CD4-positive, alpha-beta T cell treated with Interleukin-17A for 4 hours (primary cell): ENCODE measurements at places on chromosomes 1 and 21.

DNA sequence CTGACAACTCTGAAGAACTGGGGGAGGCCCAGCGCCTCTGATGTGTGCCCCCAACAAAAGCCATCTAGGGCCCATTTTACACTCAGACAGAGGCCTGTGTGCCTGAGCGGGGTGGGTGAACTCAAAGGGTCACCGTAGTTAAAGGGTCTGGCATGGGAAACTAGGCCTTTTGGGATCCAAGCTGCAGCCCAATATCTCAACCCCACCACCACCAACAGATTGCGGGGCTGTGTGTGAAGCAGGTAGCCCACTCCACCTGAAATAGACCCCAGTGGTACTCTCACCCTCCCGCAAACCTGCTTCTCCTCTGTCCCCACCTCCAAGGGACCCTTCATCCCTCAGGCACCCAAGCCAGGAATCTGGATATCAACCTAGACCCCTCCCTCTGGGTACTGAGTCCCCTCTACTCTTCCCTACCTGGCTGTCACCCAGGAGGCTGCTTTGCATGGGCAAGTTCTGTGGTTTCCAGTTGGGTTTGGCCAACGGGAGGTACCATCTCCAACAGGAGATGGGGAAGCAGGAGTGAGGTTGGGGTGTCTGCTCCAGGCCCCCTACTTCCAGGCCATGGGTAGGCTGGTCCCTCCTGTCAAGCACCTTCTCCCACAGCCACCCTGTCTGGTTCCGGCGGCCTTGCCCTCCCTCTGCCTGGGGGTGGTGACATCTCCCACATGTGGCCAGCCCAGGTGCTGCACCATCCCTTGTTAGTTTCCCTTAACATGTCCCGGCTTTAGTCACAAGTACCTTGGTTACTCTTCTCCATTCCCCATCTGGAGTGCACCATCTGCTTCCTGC lies 35.2 kb upstream of the LRP8 start:
- DNase-seq: no peak

- no peak for DNase-seq
Observed at GRCh38 chr1:247204177-247204647, 32.4 kb upstream of the ZNF124 start.

DNA sequence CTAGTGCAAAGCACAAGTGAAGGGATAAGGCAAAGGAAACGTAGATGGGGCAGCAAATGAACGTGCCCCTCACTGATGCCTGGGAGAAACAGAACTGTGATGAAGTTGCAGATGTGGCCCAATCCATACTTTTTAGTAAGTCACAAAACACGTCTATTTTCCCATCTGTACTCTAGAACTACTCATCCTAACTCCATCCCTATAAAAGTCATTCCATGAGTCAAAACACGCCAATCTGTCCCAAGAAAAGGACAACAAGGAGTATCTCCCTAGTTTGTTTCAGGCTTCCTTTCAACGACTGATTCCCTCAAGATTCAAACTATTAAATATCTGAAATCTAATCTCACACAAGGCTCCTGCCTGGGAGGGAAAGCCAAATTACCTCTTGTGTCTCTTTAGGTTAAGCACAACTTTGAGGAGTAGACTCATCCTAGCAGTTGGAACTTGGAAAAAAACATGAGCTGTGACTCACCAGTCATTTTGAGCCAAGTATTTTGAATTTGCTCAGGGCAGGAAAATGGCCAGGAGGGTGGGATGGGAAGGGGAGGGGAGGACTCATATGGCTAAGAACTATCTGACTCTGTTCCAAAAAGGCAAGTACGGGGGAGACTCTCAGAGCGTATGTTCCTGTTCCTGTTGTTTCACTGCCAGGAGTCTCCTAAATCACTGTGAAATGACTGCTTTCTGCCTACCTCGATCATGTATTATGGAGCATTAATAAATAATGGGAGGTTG lies 214.5 kb upstream of the CAMK1G start:
- DNase-seq: no peak

DNA sequence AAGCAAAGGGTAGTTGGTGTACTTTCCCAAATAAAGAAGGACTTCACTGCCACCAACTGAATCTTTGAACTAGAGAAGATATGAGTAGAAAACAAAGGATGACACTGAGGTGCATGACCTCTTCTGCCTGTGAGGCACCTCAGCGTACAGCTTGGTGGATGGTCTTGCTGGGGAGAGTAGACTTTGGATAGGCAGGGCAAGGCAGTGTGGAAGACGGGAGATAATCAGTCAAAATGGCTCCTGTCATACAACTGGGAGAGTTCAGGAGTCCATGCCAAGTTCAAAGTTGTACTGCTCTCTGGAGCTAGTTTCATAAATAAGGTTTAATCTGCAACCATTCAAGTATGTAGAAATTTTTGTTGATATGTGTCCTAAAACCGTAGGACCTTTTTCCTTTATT lies 143.4 kb downstream of the BARHL2 start:
- DNase-seq: no peak

DNA sequence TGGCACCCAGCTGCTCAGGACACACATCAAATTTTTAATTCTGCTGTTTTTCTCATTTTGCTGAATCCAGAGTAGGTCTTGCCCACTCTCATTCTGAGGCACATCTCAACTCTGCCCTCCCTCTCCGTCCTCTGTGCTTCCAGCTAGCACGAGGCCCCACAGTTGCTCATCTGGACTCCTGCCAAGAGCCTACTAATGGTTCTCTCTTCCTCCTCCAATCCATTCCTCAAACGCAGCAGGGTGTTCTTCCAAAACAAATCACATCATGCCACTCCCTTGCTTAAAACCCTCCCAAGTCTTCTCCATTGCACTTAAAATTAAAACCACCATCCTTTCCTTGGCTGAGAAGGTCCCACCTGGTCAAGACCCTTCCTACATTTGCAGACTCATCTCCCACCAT lies 49.8 kb upstream of the SCAF4 start:
- no peak for DNase-seq

- no peak for DNase-seq
Observed at GRCh38 chr21:26599261-26599660, 26.2 kb upstream of the CYYR1 start.

- DNase-seq: no peak
Observed at GRCh38 chr1:14415396-14415795, 183.1 kb upstream of the KAZN start.

GRCh38 chr1:57770772-57771171 lies 346.9 kb upstream of the DAB1 start:
- DNase-seq: no peak
